Thoracic aorta (tissue), 2 donors: ENCODE measurements at places on chromosomes 2 and 18.

- DNase-seq = no peak
- no peak overlapping the region for H3K27ac ChIP-seq
- no peak overlapping the region for H3K4me3 ChIP-seq
- no peaks in the 10 kb centered on the region for H3K27me3 ChIP-seq
These were observed 336.5 kb upstream of the SLC39A10 start for GRCh38 chr2:195320413-195320973.

GRCh38 chr2:238388794-238389193, 37.9 kb upstream of the ASB1 start:
- no peaks in the 10 kb centered on the region for H3K27me3 ChIP-seq
- DNase-seq = no peak
- H3K36me3 ChIP-seq = no peaks in the 10 kb centered on the region
- no peak overlapping the region for H3K27ac ChIP-seq
- H3K4me1 ChIP-seq = peaks cover 16% of the 10 kb centered on the region
- H3K4me3 ChIP-seq = no peak overlapping the region

- peaks cover 50% of the 10 kb centered on the region for H3K4me1 ChIP-seq
- no peak for DNase-seq
- no peak overlapping the region for H3K27ac ChIP-seq
These were observed 257.0 kb downstream of the MREG start for GRCh38 chr2:215756346-215756730.

DNA sequence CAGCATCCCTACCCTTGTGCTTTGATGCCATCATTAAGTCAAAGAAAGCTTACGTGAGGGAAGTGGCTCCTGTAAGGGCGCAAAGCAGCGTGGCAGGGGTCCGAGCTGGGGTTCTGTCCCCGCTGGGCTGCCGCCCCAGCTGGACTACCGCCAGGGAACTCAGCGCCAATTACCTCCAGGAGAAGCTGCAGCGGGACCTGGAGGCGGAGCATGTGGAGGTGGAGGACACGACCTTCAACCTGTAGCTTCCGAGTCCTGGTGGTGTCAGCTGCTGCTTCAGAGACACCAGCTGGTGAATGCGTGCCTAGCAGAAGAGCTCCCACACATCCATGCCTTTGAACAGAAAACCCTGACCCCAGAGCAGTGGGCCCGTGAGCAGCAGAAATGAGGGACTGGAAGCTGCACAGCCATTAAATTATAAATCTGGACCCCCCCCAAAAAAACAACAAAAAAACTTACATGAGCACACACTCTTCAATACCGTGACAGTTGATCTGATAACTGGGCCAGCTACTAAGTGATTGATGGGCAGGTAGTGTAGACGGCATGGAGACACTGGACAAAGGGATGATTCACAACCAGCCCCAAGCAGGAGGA, 20.1 kb upstream of the YES1 start:
- DNase-seq = no peak
- no peaks in the 10 kb centered on the region for H3K36me3 ChIP-seq
- no peaks in the 10 kb centered on the region for H3K4me1 ChIP-seq
- H3K27ac ChIP-seq = no peak overlapping the region
- no peak overlapping the region for H3K4me3 ChIP-seq

- DNase-seq = no peak
- H3K27me3 ChIP-seq = no peaks in the 10 kb centered on the region
These were observed 25.3 kb upstream of the SEMA4C start for GRCh38 chr2:96895032-96895745.

DNA sequence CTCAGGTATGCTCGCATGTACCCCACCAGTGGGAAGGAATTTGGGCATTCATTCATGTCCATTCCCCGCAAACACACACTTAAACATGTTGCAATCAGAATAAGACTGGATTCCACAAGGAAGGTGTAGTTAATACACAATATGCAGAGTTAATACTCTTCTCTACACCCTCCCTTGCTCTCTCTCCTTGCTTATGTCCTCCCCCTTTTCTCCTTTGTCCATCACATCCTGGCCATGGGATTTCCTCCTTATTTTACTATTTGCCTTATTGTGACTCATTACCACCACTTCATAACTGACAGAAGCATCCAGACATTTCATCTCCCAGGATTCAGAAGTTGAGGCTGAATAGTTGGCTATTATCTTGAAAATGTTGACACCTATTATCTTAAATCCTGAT, 473.8 kb upstream of the SPHKAP start:
- no peak for DNase-seq
- no peaks in the 10 kb centered on the region for H3K27me3 ChIP-seq
- H3K36me3 ChIP-seq = no peaks in the 10 kb centered on the region
- H3K27ac ChIP-seq = no peak overlapping the region
- peaks cover 3% of the 10 kb centered on the region for H3K4me1 ChIP-seq
- no peak overlapping the region for H3K4me3 ChIP-seq
